ENCODE measurements at places on chromosomes 1 and 21.

DNA sequence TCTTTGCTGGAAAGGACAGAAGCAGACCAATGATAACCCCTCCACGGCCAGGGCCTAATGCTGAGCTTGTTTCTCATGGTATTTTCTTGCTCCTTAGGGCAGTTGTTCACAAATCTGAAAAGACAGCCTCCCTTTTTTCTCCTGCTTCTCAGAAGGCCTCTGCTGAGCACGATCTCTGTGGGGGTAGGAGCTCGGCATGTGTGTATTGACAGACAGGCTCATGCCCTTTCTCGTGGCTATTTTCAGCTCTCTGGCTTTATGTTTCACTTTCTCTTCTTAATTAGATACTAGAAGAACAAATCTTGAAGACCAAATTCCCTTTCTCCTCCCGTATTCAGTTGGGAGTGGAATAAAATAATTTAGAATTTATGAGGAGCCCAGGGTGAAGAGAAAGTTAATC is 768 bp upstream of the RIIAD1 start:
- DNase-seq, result no peak

GRCh38 chr1:34896612-34897011 is 32.8 kb downstream of the DLGAP3 start:
- no peak for DNase-seq

DNA sequence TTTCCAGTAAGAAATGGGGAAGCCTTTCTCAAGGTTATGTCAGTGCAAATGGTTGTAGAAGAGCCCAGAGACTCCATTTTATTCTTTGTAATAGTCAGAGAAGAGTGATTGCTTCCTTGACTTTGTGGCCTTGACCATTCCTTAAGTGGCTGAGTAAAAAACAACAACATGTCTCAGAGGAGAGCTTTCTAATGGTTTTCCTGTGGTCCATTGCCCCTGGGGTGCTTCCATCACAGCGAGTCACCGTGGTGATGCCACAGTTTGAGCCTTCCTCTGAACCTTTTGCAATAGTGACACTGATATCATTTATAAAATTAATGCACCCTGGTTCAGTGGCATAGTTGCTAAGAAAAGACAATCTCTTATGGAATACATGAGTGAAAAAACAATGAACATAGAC is 38.6 kb downstream of the PAPPA2 start:
- DNase-seq, result no peak

DNA sequence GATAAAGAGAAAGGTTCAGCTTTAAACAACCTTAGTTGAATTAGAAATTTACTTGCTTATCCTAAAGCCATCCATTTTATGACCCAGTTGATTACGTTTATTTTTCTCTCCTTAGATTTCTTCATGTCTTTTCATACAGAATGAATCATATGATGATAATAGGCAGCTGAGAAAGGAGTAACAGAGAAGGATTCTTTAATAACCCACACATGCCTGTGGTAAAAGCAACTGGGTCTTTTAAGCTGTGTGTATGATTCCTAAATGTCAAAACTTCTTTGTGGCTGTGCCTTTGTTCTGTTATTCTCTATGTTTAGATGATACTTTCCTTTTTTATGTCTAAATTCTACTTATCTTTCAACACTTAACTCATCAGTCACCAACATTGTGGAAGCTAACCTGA is 626.5 kb downstream of the NCAM2 start:
- DNase-seq, result no peak
